Urinary bladder (tissue), 4 donors: ENCODE measurements at places on chromosomes 2 and 18.

GRCh38 chr2:84966731-84967130, 4.2 kb upstream of the KCMF1 start:
- no peak for DNase-seq

- no peak for DNase-seq
These were observed 132.2 kb upstream of the RASGRP3 start for GRCh38 chr2:33344230-33344629.

DNA sequence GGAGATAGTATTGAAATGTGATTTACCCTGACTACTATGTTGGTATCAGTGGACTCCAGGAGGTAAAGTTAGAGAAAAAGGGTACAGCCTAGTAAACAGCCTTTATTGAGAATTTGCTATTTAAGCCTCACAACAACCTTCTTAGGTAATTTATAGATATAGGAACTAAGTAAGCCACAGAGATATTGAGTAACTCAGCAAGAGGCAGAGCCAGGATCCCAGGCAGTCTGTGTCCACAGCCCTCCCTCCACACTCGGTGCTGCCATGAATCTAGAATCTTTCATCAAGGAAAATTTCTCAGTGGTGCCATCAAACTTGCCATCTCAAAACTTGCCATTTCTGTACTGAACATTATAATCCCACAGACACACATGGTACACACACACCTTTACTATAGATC, 170.9 kb downstream of the CAPN13 start:
- no peak for DNase-seq

- DNase-seq, result no peak
These were observed 654.3 kb downstream of the LRRTM4 start for GRCh38 chr2:76867854-76868253.

DNA sequence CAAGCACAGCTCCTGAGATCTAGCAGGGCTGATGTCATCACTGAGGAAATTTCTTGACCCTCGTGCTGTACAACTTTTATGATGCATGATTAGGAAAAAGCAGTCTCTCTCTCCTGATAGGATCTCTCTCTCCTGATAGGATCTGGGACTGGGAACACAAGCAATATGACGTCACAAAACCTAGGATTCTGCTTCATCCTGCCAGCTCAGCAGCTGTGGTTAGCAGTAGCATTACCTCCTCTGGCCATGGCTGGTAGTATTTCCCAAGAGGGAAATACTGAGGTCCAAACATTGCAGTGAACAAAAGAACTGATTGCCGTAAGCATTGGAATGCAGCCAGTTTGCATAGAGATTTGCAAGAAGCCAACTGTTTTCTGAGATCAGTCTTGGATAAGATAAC, 521.2 kb upstream of the POU3F3 start:
- DNase-seq, result no peak

GRCh38 chr2:10369269-10370255, 66.9 kb downstream of the HPCAL1 start:
- no peak for DNase-seq

DNA sequence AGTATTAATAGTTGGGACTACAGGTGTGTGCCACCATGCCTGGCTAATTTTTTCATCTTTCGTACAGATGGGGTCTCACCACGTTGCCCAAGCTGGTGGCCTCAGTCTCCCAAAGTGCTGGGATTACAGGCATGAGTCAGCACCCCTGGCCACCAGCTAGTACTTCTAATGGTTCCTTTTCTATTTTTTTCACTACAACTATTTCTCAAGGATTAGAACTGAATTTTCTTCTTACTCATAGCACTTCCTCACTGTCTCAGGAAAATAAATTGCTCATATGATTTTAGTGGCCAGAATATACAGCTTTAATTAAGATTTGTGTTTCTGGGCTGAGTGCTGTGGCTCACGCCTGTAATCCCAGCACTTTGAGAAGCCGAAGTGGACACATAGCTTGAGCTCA, 43.2 kb upstream of the SOS1 start:
- DNase-seq, result no peak

DNA sequence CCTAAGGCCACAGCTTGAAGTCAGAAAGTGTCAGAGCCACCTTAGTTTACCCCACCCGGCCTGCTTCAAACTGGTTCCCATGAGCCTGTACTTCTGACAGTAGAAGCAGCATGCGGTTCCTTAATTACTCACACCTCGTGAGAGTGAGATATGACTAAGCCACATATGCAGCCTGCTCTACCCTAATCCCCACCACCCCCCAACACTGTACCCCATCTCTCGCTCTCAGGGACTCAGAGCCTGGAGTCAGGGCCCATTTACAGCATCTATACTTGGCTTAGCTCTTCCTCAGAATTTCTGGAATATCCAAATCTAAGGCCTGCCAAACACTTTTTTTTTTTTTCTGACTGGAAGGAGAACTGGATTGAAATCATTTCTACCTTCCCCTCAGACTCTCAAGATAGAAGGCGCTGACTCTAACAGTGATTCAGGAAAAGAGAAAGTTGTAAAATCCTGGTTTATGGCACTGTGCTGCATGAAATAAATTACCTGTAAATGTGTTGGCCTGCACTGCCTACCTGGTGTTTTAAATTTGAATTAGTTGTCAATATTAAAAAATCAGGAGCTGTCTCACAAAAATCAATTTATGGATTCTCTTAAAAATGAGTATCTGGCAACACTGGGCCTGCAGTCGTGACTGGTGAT, 360.0 kb downstream of the RND3 start:
- no peak for DNase-seq

GRCh38 chr2:210169516-210170195, 1.6 kb downstream of the KANSL1L start:
- no peak for DNase-seq

DNA sequence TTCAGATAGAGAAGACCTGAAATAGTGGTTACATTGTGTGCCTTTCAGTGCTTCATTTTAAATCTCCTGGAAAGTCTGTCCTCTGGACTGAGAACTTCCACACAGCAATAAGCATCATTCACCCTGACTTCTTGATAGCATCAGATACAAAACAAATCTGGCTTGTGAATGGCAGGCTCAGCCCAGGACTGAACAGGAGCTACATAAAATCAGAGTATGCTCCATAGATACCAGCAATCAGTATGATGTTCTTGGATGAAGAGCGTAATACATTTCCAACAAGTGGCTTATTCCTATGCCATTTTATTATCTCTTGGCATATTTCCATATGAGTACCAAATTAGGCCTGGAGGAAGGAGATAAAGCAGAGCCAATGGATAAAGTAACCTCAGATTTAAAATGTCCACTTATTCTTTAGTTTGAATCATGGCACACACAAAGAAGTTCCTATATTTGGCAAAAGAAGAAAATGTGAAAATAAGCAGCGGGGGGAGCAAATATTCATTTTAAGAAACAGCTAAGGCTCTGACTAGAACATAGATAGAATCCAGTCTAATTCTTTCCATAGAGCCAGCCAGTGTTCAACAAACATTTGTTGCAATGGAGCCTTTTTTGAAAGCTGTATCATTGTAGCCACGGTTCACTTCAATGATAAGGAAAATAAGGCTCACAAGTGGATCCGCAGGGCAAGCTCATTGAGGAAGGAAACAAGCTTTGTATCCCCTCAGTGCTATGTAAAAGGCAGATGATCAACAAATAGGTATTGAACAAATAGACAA, 230.8 kb upstream of the CHAC2 start:
- DNase-seq, result no peak

DNA sequence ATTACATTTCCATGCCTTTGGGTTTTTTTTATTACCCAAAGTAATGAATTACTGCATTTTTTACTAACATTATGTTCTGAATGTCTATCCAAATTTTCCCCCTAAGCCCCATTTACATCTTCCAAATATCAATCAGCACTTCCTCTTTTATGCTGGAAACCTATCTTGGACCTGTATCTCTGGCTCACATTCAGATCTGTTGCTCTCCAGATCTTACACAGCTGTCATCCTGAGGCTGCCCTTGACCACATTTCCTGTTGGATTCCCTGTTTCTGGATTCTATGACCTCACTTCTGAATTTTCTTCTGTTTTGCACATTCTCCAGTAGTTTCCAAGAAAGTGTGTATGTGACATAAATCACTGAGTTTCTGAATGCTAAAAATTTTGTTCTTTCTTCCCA, 146.7 kb downstream of the PDE1A start:
- no peak for DNase-seq

DNA sequence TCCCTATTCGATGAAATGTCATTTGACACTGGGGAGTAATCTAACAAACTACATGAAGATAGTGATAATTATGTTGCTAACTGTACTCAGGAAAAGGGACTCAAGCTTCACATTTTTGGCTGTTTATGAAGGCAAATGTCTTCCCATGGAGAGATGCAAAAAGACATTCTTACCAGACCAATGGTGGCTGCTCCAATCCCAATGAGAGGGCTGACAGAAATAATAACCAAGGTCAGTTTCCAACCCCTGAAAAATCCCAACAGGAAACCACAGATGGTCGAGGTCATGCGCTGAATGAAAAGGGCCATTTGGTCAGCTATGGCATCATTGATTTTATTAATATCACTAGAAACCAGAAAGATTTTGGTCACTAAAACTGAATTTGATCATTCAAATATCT, 37.6 kb downstream of the ABCB11 start:
- no peak for DNase-seq

- DNase-seq, result no peak
These were observed 2183.6 kb upstream of the CELF4 start for GRCh38 chr18:39749154-39749553.

DNA sequence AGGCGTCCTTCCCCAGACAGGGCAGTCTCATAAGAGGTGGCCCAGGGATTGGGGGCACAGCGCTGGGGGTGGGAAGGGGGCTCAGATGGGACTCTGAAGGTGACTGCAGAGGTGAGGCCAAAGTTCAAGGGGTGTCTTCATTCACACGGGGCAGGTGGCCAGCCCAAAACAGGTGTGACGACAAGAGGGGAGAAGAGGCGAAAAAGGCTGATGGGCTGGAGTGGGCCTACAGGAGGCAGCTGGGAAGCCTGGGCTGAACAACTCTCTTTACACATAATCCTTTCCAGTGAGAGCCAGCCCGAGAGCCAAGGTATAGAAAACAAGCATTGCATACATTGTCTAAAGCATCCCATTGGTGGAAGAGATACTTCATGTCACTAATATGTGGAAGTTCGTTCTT, 130.9 kb upstream of the ASB18 start:
- no peak for DNase-seq

GRCh38 chr2:101732199-101732598, 34.7 kb downstream of the MAP4K4 start:
- no peak for DNase-seq

DNA sequence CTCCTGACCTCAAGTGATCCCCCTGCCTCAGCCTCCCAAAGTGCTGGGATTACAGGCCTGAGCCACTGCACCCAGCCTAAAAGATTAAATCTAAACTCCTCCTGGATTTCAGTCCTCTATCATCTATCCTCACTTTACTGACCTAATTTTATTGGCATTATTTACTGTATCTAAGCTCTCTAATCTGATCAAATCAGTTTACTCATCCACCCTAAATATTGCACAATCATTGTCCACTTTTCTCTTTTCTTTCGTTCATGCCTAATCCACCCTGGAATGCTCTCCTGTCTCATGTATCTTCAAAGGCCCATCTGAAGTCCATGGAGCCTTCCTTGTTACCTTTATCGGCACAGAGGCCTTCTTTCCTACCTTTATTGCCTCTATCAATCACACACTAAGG, 31.6 kb upstream of the GPR155 start:
- no peak for DNase-seq

DNA sequence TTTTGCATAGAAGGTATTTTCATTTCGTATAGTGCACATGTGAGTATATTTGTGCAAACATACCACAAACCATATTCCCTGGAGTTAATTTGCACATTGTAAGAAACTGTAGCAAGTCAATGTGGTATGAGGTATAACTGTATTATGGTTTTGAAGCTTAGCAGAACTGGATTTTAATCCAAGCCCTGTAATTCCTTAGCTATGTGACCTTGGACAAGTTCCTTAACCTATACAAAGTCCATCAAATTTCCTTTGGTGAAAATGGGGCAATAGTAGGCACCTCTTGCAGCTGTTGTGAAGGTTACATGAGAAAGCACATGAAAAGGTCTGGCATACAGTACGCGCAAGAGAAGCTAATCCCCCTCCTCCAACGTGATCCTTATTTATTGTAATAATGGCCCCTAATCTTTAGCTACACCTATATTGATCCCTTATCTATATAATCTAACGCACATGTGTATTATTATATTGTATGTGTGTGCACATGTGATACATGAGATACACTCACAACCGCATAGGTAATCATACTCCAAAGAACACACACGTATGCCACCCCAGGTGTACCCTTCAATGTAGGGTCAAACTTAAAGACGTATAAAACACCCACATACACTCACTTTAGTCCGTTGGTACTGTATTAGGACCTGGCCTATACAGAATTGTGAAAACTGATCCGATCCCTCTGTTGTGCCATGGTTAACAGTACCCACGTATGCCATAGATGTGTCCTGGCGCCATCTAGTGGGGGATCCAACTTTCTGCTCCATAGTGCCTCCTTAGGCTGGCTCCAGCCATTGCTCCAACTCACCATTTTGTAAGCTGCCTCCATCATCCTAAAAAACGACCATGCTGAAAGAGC, 402.9 kb upstream of the SLC14A2 start:
- no peak for DNase-seq

- DNase-seq, result no peak
These were observed 36.4 kb downstream of the TACR1 start for GRCh38 chr2:75162897-75163296.

DNA sequence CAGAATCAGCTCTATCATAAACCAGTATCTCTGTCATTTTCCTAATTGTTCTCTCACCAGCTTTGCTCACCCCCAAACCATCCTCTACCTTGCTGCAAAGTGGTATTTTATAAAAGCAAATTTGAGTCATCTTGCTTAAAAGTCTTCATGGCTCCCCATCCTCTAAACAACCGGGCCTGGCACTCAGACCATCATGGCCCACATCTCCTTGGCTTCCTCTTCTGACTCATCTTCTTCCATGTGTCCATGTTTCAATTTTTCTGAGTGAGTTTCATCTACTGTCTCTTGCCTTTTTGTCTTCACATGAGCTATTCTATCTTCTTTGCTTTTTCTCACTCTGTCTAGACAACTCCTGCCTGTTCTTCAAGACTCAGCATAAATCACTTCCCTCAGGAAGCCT, 58.6 kb downstream of the LHCGR start:
- no peak for DNase-seq
